Naive thymus-derived CD8-positive, alpha-beta T cell (primary cell): ENCODE measurements at places on chromosomes 12 and 14.

GRCh38 chr12:125451408-125451807 lies 386.2 kb downstream of the AACS start:
- DNase-seq: no peak

GRCh38 chr12:6784761-6785160 lies 4.6 kb upstream of the CD4 start:
- no peak for DNase-seq

- no peak for DNase-seq
These were observed 141.1 kb downstream of the FOXA1 start for GRCh38 chr14:37453985-37454384.

DNA sequence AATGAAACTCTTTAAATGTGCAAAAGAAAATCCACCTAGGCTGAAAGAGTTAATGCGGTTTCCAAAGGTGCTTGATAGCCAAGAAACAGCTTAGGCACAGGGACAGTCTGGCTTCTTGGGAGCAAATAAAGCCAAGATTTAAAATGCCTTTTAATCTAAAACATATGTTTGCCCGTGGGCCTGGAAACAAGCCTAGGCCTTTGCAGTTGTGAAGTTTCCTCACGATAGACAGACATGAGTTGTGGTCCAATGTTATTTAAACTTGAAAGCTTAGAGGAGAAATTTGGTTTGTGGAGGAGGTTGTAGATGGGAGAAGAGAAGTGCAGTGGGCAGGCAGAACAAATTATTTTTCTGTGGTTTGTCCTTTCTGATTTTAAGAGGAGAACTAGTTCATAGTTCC lies 29.8 kb downstream of the PROX2 start:
- no peak for DNase-seq
